ENCODE measurements at places on chromosomes 4 and X.

DNA sequence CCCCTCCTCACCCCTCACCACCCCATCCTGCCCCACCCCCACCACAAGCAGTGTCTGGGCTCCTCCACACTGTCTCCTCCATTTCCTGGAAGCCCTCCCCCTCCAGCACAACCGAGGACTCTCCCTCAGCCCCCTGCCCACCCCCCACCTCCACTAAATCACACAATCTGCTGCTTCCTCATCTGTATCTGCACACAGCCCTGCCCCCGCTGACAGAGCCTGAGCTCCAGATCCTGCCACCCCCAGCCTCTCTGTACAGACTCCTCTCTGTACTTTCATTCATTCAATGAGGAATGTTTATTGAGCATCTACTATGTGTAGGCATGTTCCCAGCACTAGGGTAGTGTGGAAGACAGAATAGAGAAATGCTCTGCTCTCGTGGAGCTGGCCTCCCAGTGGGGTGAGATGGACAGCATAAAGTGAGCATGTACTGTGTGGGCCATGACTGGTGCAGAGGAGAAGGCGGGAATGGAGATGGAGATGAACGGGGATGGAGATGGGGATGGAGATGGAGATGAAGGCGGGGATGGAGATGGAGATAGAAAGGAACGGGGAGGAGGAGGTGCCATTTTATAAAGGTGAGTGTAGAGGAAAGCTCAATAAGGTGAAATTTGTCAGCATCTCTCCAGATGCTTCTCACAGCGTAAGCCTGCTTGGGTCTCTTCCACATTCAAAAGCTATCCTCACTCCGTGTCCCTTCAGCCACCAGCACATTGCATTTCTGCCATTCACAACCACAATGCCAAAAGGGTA is 2.5 kb upstream of the PPP2R2C start:
- DNase-seq: no peak

GRCh38 chr4:84392951-84393590 is 106.0 kb downstream of the NKX6-1 start:
- DNase-seq: no peak

DNA sequence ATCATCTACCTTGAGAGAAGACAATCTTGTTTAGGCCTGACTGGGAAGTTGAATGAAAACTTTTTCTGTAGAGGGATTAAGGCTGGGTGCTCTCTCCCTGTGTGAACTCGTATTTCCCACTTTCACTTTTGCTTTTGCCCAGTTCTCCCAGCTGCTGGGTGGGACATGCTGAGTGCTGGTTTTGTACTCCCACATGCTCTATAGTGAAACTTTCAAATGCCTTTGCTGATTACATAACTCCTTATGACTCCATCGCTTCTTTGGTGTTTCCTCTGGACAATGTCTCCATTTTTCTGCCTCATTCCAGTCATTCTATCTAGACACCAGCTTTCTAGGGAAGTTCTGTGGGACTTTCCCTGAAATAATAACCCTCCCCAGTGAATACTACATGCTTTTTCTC is 100.5 kb downstream of the CLNK start:
- no peak for DNase-seq

GRCh38 chr4:147088146-147088545 is 142.5 kb upstream of the TTC29 start:
- no peak for DNase-seq

GRCh38 chrX:46572340-46572936 is 1.1 kb upstream of the CHST7 start:
- DNase-seq: no peak

GRCh38 chr4:43456383-43456782 is 563.9 kb downstream of the GRXCR1 start:
- DNase-seq: no peak

- DNase-seq: no peak
Observed at GRCh38 chr4:28269426-28269825, 1408.8 kb downstream of the STIM2 start.

DNA sequence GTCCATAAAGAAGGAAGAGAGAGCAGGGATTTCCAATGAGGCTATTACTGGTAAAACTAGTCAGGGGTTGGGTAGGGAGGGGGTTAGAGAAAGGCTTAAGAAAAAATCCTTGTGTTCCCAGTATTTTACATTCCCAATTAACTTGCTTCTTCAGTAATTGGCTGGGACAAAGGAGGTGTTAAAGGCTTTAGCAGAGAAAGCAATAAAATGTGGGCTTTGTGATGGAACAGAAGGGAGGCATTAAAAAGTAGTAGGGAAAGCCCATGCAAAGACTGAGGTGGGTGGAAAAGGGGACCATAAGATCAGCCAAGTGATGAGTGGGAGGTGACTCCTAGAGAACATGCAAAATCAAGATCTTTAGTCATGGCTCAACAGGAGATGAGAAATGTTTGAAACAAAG is 1467.2 kb downstream of the RPA4 start:
- no peak for DNase-seq

DNA sequence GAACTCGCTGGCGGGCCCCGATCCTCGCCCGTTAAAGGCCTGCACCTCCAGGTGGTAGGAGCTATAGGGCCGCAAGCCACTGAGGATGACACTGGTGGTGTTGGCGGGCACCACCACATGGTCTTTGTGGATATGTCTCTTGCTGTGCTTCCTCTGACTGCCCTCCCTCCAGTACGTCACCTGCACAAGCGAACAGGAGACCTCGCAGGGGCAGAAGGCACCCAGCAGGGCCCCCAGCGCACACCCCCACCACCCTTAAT is 20.7 kb downstream of the L1CAM start:
- no peak for DNase-seq

GRCh38 chr4:23290656-23291055 is 597.9 kb downstream of the GBA3 start:
- DNase-seq: no peak

DNA sequence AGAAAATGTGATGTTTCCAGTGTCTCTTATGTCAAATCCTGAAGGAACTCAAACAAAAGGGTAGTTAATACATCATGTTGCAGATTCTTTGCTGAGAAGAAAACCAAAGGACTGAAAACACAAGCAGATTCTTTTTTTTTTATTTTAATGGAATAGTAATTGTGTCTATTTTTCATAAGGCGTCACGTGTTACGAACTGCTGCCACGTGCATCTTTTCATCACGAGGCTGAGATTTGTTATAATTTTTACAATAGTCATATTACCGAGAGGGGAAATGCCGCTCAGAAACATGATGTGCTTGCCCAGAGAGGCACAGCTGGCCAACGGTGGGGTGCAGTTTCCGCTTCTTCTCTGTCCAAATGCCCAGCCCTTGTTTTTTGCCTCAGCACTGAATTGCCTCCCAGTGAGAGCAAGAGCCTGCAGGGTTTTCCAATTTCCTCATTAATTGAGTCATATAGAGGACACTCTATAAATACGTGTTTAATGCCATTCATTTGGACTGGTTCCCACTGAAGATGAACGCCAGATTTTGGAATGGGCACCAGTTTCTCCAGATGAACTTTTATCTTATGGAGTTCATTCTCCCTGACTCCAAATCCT is 225.3 kb downstream of the STK32B start:
- no peak for DNase-seq

DNA sequence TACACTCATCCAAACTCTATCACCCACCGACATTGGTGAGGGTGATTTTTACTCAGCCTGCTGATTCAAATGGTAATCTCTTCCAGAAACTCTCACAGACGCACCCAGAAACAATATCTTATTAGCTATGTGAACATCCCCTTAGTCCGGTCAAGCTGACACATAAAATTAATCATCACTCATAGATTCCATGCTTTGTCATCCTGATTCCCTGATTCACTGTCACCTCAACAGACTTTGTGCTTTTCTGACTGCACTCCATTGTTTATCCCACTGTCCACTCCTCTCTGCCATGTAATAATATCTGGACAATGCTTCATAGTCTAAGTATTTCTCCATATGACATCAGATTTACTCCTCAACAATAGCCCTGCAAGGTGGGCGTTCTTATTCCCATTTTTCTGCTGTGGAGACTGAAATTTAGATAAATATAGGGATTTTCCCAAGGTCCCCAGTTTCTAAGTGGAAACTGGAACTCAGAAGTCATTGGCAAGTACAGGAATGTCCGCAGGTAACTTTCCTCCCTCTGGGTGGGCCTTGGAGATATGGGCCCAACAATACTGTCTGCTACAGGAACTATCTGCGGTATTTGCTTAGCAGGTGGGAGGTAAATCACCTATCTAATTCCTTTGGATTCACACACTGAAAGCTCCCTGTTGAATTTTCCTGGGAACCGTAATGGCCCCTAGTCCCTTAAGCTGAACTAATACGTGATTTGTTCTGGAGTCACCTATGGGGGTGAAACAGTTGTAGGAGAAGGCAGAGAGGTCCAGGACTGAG is 228.6 kb upstream of the BCOR start:
- DNase-seq: no peak

DNA sequence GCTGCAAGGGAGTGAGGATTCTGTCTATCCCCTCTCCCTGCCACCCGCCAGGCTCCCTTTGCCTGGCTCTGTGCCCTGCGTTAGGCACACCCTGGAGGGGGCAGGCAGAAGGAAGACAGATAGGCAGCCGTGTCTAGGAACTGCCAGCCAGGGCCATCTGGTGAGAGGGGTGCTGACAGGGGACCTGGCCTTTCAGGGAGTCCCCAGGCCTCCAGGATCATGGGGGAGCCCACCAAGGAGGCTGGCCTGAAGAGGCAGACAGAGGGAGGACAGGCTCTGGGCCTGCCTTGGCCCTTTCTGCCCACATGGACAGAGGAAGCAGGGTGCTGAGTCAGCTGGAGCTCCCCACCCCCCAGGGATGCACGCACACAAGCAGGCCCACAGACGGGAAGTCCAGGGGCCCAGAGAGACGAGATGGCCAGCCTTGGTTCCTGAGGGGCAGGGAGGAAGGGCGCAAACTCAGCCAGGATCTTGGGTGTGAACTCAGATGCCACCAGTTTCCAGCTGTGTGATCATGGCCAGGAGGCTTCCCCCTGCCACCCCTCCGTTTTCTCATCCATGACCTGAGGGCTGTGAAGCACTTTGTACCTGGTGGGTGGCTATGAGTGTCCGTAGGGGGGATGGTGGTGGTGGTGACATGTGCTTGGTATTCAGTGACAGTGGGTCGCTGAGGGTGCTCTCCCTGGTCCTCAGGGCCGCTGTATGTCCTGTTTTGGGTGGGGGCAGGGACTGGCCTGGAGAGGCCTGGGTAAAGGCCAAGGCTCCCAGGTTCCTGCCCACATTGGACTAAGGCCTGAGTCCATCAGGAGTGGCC is 1.8 kb downstream of the SH3BP2 start:
- no peak for DNase-seq

GRCh38 chr4:146260521-146260920 is 46.2 kb downstream of the REELD1 start:
- no peak for DNase-seq

- no peak for DNase-seq
Observed at GRCh38 chr4:102780476-102781144, 19.8 kb upstream of the MANBA start.

DNA sequence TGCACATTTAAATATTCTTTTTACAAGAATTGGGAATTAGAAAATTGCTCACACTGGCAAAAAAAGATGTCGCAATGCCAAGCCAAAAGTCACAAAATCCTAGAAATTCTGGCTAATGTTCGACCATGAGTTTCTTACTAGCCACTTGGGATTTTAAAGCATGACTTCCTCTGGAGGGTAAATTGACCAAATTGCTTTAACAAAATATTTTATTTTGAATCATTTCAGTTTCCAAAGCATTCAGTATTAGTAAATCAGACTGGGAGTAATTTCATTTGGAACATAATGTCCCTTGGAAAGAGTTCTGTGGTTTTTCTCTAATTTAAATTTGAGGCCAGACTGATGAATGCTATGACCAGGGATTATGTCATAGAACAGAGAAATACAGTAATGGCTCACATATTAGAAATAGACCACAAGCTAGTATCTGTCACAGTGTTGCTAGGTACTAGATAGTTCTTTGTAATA is 7.6 kb upstream of the CXCL5 start:
- no peak for DNase-seq

DNA sequence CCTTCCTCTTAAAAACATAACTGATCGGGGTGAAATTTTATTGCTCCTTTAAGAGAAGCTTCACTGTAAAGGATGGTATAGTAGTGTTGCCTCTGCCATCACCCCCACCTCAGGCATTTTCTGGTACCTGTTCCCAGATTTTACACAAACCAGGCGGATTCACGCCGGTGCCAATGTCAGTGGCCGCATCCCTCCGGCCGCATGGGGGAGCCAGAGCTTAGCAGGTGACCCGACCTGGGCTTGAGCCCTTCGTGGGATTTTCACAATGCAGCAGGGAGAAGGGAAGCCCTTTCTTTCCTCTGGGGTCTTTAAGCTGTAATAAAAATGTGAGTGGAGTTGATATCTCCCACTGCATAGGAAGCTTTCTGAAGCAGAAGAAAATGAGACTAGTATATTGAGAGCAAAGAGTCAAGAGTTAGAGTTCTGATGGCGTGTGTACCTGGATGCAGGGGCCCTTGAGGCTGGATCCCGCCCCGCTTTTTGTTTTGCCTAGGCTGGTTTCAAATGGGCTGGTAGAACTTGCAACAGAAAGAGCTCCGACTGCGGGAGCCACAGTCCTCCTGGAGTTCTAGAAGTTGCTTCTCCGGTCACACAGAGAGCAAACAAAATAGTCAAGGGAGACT is 59.4 kb downstream of the POLR2B start:
- peak; percentile 31 for DNase-seq

DNA sequence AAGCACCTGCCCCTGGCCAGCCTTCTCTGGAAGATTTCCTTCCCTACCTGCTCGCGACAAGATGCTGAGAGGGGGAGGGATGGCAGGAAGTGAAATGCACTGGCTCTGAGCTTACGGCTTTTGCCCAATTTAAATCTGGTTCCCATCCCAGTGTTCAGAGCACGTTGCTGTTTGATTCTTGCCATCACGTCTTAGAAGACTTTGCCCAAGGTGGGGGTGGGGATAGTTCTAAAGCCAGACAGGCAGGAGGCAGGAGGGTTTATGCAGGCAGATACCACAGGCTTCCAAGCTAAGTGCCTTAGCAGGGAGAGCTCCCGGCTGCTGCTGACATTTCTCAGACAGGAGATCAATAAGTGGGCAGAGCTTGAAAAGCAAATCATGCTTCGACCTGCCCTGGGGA is 393.9 kb downstream of the MID1IP1 start:
- DNase-seq: peak; percentile 35

DNA sequence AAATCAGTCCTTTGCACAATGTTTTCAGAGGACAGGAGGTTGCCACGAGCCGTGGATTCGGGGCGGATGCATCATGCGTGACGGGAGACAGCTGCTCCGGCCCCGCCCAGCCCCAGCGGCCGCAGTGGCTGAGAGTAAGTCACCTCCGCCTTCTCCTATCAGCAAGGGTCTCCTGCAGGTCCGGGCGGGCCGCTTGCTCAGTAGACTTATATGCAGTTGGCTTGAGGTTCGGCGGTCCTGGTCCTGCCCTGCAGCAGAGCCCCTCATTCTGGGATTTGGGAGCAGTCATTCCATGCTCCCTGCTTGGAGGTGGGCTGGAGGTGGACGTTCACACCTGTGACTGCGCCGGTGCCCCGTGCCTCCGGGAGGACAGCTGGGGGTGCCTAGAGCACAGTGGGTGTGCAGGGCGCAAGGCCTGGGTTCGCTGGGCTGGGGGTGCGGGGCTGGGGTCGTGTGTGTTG is 86.3 kb upstream of the ADRA2C start:
- no peak for DNase-seq

Measured in NCI-H1105 treated with DMSO at 0.1 percent for 48 hours (cell line).